Activated T-helper 2 cell treated with anti-CD3 and anti-CD28 coated beads, Interferon-gamma antibody, Interleukin-2, Interleukin-4, amounts not matched to agents 10 μg/mL and 5 μg/mL and 100 μg/mL, durations not matched to agents 14 hours and 24 hours and 36 hours (primary cell): ENCODE measurements at places on chromosomes 6 and 20. TPM values are rescaled to one million over a fixed set of nuclear protein-coding genes. Genes with fewer than 3 reads are reported as not detected.

GRCh38 chr6:55069132-55069781 lies 105.1 kb upstream of the HCRTR2 start:
- no peak for DNase-seq

DNA sequence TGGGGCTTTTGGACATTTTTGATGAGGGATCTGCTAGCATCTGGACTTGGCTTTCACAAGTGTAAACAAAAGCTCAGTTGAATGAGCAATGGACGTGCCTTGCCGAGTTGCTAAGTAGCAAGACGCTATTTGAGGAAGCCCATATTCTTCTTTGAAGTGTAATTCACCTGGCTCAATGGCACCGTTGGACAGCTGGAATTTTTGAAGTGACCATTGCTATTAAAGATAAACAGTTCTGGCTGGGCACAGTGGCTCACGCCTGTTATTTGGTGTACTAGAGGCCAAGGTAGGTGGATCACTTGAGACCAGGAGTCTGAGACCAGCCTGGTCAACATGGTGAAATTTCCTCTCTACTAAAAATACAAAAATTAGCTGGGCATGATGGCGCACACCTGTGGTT lies 88.8 kb upstream of the SOX4 start:
- DNase-seq, result no peak

DNA sequence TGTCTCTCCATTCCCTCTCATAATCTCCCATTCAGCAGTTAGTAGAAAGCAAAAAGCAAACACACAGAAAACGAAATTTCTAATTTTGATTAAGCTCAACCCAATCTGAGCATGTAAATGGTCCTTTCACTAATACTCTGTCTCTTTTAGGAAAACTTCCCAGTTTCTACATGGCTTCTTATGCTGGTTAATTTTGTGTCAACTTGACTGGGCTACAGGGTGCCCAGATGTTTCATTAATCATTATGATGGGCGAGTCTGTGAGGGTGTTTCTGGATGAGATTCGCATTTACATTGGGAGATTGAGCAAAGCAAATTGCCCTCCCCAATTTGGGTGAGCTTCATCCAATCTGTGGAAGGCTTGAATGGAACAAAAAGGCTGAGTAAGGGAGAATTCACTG lies 142.2 kb downstream of the MBOAT1 start:
- DNase-seq, result no peak

The PPP1R16B gene
- total RNA-seq, result 109 and 111 TPM in 2 replicates

The UNC5CL gene
- 1.1 and 1.6 TPM in 2 replicates for total RNA-seq
